HS-27A (cell line): ENCODE measurements at places on chromosomes 11 and 22.

GRCh38 chr11:126059238-126059781 lies 3.4 kb downstream of the CDON start:
- no peak for DNase-seq

- peak; percentile 96 for DNase-seq
These were observed 85.4 kb downstream of the MTNR1B start for GRCh38 chr11:93054881-93055280.

DNA sequence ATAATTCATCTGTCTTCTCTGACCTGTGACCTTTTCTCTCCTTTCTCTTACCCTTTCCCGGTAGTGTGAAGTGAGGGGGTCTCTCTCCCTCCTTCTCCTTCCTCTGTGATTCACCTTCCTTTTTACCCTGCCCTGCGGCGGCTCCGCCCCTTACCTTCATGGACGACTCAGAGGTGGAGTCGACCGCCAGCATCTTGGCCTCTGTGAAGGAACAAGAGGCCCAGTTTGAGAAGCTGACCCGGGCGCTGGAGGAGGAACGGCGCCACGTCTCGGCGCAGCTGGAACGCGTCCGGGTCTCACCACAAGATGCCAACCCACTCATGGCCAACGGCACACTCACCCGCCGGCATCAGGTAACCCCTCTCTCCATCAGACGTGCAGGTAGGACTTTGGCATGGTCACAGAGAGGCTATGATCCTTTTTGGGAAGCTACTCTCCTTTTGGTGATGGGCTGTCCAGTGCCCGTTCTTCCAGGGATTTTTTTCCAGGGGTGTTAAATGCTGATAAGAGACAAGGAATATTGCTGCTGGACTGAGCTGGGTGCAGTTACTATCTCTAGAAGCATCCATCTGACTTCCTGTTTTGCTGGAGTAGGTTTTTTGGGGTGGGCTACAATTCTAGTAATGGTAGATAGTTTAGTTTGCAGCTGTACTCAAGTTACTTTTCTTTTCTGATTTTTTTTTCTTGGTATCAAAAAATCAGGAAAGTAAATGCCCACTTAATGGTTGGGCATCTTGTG lies 29.9 kb downstream of the CTNND1 start:
- no peak for DNase-seq

- no peak for DNase-seq
These were observed 68.2 kb upstream of the ANO3 start for GRCh38 chr11:26263769-26264168.
